ENCODE measurements at places on chromosomes 16 and 17. TPM values are rescaled to one million over a fixed set of nuclear protein-coding genes. Genes with fewer than 3 reads are reported as not detected.

DNA sequence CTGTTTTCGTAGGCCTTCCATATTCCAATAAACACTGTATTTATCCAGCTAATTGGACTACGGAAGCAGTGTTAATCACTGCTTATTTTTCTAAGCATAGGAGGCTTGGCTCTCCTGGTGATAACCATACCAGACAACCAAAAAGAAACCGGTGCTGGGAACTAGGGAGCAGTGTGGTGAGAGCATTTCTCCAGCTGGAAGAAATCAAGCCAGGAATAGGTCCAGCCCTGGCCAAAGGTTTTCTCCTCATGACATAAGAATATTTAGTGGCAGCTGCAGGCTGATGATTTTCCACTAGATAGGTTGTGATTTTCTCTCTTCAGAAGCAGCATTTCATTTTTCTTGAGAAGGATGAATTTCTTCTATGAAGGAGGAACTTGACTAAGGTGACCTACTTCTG is 141.5 kb downstream of the TRIM37 start:
- H3K4me1 ChIP-seq, result peaks cover 20% of the 10 kb centered on the region
- no peaks in the 10 kb centered on the region for H3K27me3 ChIP-seq
- no peak overlapping the region for H3K27ac ChIP-seq
- no peak for DNase-seq
- H3K4me3 ChIP-seq, result no peak overlapping the region

GRCh38 chr16:19145010-19145409 is 23.0 kb upstream of the SYT17 start:
- DNase-seq, result no peak
- H3K36me3 ChIP-seq, result no peaks in the 10 kb centered on the region
- no peak overlapping the region for H3K27ac ChIP-seq
- peaks cover 12% of the 10 kb centered on the region for H3K4me1 ChIP-seq
- peaks cover 6% of the 10 kb centered on the region for H3K27me3 ChIP-seq
- H3K4me3 ChIP-seq, result no peak overlapping the region

The UBALD1 gene
- total RNA-seq, result 14.8 TPM

The TAT gene
- total RNA-seq, result not detected

DNA sequence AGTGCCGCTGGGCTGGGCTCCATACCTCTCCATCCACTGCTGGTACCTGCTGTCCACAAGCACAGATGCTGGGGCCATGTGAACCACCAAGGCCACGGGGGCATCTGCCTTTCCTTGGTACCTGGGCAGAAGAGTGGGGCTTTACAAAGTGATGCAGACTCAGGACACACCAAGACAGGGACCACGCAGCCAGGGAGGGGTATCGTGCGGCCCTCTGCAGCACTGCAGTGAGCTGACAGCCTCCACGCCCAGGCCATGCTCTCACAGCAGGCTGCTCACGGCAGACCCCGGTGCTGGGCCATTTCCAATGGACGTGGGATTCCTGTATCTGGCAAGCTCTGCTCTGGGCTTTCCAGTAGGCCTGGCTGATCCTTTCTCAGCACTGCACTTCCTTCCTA is 14.4 kb downstream of the ELAC2 start:
- peaks cover 4% of the 10 kb centered on the region for H3K4me1 ChIP-seq
- H3K27ac ChIP-seq, result no peak overlapping the region
- no peak for DNase-seq

The TEKT5 gene
- total RNA-seq, result 0.25 TPM

DNA sequence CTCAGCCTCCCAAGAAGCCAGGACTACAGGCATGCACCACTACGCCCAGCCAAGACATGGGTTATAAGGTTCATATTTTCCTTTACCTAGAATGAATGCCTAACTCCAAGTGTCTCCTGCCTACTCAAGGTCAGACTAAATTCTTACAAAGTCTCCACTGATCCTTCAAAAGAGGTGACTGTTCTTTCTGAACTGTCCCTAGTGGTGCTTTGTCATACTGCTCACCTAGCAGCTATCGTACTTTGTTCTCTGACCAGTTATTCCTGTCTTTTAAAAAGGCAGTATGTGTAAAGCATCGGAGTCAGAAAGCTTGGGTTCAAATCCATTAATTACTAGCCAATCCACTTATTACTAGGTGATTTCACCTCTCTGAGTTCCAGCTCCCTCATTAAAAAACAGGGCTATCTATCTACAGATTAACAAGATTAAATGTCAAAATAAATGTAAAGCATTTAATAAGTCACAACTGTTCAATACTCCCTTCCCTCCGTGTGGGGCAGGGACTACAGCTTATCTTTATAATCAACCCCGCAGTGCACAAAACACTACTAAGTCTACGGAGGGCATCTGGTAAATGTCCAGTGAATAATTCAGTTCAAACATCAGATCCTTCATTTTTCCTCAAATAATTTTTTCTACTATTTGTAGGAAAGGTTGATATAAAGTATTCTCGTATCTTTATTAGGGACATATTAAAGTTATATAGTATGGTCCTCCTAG is 20.0 kb upstream of the ITGA2B start:
- H3K36me3 ChIP-seq, result peaks cover 9% of the 10 kb centered on the region
- DNase-seq, result no peak
- H3K4me3 ChIP-seq, result no peak overlapping the region
- no peaks in the 10 kb centered on the region for H3K27me3 ChIP-seq
- H3K27ac ChIP-seq, result no peak overlapping the region

GRCh38 chr16:57096793-57097192 is 4.4 kb downstream of the CPNE2 start:
- H3K27ac ChIP-seq, result no peak overlapping the region
- H3K4me3 ChIP-seq, result peak overlapping the region; percentile 20
- H3K27me3 ChIP-seq, result no peaks in the 10 kb centered on the region
- no peak for DNase-seq
- no peaks in the 10 kb centered on the region for H3K36me3 ChIP-seq

DNA sequence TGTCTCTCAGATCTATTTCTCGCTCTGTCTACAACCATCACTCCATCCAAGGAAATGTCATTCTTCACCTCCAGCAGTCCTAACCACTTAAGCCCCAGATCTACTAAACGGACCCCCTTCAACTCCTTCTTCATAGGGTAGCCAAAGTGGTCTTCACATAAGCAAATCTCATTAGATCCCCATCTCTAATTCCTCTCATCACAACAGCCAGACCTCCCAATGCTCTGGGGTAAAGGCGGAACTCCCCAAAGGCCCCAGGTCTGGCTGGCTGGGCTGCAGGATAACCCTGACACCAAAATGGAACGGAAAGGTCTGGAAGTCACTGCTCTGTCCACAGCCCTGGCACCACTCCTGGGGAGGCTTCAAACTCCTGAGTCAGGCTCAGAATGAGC is 11.1 kb downstream of the ST3GAL2 start:
- H3K4me3 ChIP-seq, result peak overlapping the region; percentile 0
- no peaks in the 10 kb centered on the region for H3K27me3 ChIP-seq
- H3K4me1 ChIP-seq, result peaks cover 42% of the 10 kb centered on the region
- DNase-seq, result no peak

GRCh38 chr16:56241596-56241995 is 50.3 kb downstream of the GNAO1 start:
- H3K4me3 ChIP-seq, result no peak overlapping the region
- H3K4me1 ChIP-seq, result peaks cover 8% of the 10 kb centered on the region
- no peak for DNase-seq
- no peaks in the 10 kb centered on the region for H3K27me3 ChIP-seq

- H3K36me3 ChIP-seq, result peaks cover 12% of the 10 kb centered on the region
- no peak overlapping the region for H3K4me3 ChIP-seq
- H3K4me1 ChIP-seq, result no peaks in the 10 kb centered on the region
- H3K27ac ChIP-seq, result no peak overlapping the region
- DNase-seq, result no peak
- H3K27me3 ChIP-seq, result no peaks in the 10 kb centered on the region
These were observed 40.3 kb downstream of the NDE1 start for GRCh38 chr16:15690296-15690695.

The KRTAP4-6 gene
- total RNA-seq, result not detected

GRCh38 chr17:66469461-66469860 is 167.0 kb downstream of the PRKCA start:
- H3K4me3 ChIP-seq, result no peak overlapping the region
- H3K4me1 ChIP-seq, result peaks cover 54% of the 10 kb centered on the region
- H3K27ac ChIP-seq, result no peak overlapping the region
- H3K36me3 ChIP-seq, result no peaks in the 10 kb centered on the region

The USP31 gene
- 15.2 TPM for total RNA-seq

- H3K27me3 ChIP-seq, result peaks cover 6% of the 10 kb centered on the region
- H3K4me1 ChIP-seq, result no peaks in the 10 kb centered on the region
- no peaks in the 10 kb centered on the region for H3K36me3 ChIP-seq
- H3K27ac ChIP-seq, result no peak overlapping the region
- H3K4me3 ChIP-seq, result no peak overlapping the region
These were observed 105.1 kb upstream of the SDK2 start for GRCh38 chr17:73749337-73749823.

- H3K4me3 ChIP-seq, result no peak overlapping the region
- H3K4me1 ChIP-seq, result no peaks in the 10 kb centered on the region
- no peak overlapping the region for H3K27ac ChIP-seq
- H3K27me3 ChIP-seq, result peaks cover 2% of the 10 kb centered on the region
These were observed 8.9 kb upstream of the MYH11 start for GRCh38 chr16:15865742-15866141.

GRCh38 chr17:74971069-74971841 is 1.3 kb downstream of the HID1 start:
- peak overlapping the region; percentile 74 for H3K4me3 ChIP-seq
- H3K36me3 ChIP-seq, result no peaks in the 10 kb centered on the region
- H3K4me1 ChIP-seq, result peaks cover 5% of the 10 kb centered on the region
- H3K27ac ChIP-seq, result no peak overlapping the region
- DNase-seq, result no peak

GRCh38 chr17:77372444-77373298 is 231.9 kb downstream of the SEC14L1 start:
- DNase-seq, result peak; percentile 79
- peak overlapping the region; percentile 79 for H3K4me3 ChIP-seq
- H3K36me3 ChIP-seq, result peaks cover 2% of the 10 kb centered on the region

DNA sequence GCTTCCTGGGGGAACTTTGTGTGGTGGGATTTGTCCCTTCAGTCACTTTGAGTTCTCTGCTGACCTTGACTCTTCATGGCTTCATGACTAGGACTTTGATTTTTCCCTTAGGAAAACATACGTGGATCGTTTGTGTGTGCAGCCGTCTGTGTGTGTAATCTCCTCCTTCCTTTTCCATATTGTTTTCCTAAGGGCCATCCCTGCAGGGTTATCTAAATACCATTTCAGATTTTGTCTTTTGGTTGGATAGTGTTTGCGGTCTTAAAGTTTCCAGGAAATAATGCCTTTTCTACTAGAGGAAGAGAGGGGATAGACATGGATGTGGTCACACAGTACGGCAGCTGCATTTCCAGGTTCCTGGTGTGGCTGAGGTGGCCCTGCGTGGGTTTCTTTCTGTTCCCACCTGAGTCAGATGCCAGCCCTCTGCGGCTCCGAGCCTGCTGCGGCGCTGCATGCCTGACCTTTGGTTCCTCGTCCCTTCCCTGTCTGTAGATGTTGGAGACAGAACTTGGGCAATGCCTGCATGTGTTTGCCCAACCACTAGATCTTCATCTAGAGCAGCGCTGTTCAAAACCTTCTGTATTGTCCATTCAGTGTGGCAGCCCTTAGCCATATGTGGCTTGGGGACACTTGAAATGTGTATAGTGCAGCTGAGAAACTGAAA is 72.0 kb upstream of the LGALS9 start:
- no peak for DNase-seq
- H3K4me3 ChIP-seq, result no peak overlapping the region
- no peaks in the 10 kb centered on the region for H3K27me3 ChIP-seq
- H3K36me3 ChIP-seq, result no peaks in the 10 kb centered on the region

DNA sequence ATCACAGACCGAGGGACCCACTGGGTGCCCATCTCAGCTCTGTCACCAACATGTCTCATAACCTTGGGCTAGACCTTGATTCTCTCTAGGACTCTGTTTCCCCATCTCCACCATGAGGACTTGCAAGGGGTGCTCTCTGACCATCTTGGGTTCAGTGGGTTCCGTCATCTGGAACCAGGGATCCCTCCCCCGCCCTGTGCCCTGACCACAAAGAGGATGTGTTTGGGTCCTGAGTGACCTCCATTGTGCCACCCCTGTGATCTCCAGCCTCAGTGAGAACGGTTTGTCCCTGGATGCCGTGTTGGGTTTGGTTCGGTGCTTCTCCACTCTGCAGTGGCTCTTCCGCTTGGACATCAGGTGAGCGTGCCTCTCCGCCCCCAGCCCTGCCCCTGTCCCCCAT is 49.1 kb upstream of the CPNE2 start:
- no peaks in the 10 kb centered on the region for H3K27me3 ChIP-seq
- no peak overlapping the region for H3K4me3 ChIP-seq
- no peaks in the 10 kb centered on the region for H3K36me3 ChIP-seq
- peaks cover 6% of the 10 kb centered on the region for H3K4me1 ChIP-seq
- no peak for DNase-seq
- no peak overlapping the region for H3K27ac ChIP-seq

DNA sequence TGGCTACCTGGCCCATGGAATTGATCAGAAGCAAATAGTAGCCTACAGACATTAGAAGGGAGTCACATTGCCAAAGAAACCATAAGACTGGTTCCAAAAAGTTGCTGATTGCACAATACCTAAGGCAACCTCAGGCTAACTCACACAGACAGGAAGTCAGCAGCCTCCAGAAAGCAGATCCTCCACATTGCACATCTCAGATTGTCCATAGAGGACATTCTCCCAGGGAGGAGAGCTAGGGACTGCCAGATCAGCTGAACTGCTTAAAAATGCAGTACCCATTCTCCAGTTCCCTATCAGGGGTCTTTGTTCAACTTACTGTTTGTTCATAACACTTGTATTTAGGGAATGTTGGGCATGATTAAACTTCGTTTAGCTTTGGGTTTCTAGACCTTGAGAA is 4.2 kb downstream of the CCL3 start:
- H3K4me1 ChIP-seq, result no peaks in the 10 kb centered on the region
- H3K27ac ChIP-seq, result no peak overlapping the region
- no peaks in the 10 kb centered on the region for H3K36me3 ChIP-seq
- DNase-seq, result no peak
- no peak overlapping the region for H3K4me3 ChIP-seq
- H3K27me3 ChIP-seq, result peaks cover 4% of the 10 kb centered on the region

- DNase-seq, result peak; percentile 96
- H3K27ac ChIP-seq, result no peak overlapping the region
- H3K4me1 ChIP-seq, result peaks cover 5% of the 10 kb centered on the region
- H3K36me3 ChIP-seq, result peaks cover 26% of the 10 kb centered on the region
These were observed 13.5 kb downstream of the SPHK1 start for GRCh38 chr17:76397687-76398522.

- no peak for DNase-seq
- peak overlapping the region; percentile 64 for H3K4me3 ChIP-seq
- peaks cover 71% of the 10 kb centered on the region for H3K4me1 ChIP-seq
- H3K27me3 ChIP-seq, result peaks cover 23% of the 10 kb centered on the region
- H3K27ac ChIP-seq, result peak overlapping the region; percentile 81
- no peaks in the 10 kb centered on the region for H3K36me3 ChIP-seq
These were observed 34.0 kb downstream of the TMEM132E start for GRCh38 chr17:34613064-34614019.

Measured in neural crest cell (in vitro differentiated cells).